ENCODE measurements at places on chromosomes 1 and 21.

DNA sequence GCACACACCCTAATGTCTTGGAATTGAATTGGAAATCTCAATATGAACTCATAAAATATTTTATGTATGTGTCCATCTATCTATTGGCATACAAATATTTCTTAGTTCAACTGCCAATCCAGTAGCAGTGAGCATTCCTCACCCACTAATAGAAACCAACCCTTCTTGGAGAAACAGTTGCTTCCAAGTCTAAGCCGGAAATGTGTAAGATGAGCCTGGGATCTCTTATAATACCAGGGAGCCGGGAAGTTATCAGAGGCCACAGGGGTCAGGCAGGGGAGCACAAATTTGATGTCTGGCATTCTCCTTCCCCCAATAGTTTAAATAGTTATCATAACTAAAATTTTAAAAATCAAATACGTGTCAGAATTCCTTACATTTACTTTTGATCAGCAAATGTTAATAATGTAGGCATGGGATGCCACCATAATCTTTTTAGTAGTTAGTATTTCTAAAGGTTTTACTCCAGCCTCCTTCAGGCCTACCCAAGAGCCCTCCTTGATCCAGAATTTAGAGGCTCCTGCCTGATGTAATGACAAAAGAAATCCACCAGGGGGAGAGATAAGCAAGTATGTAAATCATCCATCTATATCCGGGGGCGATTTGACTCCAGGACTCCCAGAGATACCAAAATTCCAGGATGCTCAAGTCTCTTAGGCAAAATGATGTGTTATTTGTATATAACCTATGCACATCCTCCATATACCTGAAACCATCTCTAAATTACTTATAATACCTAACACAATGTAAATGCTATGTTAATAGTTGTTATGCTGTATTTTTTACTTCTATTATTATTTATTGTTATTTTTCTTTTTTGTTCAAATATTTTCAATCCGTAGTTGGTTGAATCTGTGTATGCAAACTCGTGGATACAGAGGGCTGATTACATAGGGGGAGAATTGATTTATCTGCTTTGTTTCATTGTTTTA is 218.7 kb upstream of the COA6 start:
- DNase-seq, result no peak

GRCh38 chr1:19973616-19974015 is 5.8 kb downstream of the PLA2G2A start:
- no peak for DNase-seq

DNA sequence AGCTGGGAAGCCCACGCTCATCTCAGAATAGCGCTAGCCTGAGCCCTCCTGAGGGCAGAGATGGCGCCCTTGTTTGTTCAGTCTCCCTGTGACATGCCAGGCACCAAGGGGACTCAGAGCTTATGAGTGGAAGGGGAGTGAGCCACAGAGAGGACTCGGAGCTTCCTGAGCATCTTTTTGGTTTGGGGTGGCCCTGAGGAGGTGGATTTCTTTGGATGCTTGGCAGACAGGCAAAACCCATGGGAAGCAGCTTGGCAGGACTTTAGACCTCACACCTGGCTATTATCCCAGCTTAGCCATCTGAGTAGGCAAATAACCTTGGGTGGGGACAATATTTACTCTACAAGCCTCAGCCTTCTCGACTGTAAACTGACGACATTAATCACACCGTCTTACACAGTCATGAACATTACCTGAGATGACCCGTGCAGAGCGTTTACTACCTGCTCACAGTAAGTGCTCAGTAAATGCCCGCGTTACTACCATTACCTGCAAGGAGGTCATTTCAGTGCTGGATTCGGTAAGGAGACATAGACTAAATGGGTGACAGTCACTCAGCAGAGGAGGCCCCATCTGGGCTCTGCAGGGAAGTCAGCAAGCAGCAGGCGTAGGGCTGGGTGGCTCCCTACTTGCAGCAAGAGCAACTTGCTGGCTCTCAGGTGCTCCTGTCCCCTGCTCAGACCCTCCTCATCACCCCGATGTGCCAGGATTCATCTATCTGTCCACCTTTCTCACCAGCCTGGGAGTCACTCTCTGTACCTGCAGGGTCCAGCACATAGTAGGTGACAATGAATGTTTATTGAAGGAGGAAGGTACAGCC is 54.9 kb downstream of the KLHDC7A start:
- DNase-seq, result no peak

- DNase-seq, result no peak
These were observed 307.9 kb downstream of the SMYD3 start for GRCh38 chr1:246199086-246199645.

DNA sequence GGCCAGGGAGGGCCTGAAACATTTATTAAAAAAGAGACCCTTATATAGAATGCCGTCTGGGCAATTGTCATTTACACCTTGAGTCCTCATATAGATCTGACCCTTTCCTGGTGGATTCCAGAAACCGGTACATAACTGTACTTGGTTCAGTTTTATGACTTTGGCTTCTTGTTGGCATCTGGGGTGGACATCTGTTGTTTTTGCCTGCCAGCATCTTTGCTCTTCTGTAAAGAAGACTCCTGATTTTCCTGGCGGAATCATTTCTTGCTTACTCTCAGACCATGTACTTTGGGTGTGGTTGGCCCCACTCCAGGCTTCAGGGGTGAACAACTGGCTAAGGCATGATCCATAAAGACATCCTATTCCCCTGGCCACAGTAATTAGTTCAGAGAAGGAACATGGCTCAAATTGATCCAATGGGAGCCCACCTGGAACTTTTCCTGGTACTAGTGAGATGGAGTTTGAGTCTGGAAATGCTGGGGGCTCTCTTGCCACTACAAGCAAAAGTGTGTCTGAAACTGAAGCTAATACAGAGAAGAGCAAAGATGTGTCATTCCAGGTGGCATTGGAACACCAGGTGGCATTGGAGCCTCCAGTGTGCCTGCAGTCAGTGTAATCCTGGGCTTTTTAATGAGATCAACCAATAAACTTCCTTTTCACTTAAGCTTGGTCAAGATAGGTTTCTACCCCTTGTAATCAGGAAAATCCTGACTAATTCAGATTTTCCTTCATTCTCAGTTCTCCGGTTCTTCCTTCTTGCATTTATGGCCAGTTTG is 332.5 kb upstream of the CAMK1G start:
- DNase-seq, result no peak

DNA sequence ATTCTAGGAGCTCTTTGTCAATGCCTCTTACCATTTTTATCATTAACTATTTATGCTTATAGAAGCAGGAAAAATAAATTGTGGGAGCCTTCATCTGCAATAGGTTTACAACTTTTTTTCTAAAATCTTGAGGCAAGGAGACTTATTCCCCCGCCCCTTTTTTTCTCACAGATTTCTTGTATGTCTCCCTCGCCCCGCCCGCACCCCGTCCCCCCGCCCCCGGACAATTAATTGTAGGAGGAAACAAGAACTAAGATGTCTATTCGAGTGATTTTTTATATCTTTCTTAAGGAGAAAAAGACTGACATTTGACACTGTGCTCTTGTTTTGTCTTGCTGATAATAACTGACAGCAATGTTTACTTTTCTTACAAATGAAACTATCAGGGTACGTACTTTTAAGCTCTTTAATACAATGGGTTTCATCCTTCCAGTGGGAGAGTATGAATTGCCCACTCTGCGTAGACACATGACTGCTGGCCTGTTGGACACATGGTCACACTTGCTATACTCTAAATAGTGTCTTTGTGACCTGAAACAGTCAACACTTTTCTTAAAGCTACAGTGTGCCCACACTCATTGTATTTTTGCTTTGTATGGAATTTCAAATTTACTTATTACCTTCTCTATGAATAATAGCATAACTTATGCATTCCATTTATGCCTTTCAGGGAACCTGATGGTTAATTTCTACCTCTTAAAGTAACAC is 1.5 kb upstream of the IVNS1ABP start:
- DNase-seq, result no peak

GRCh38 chr1:184393962-184394361 is 7.1 kb downstream of the C1orf21 start:
- DNase-seq, result no peak

DNA sequence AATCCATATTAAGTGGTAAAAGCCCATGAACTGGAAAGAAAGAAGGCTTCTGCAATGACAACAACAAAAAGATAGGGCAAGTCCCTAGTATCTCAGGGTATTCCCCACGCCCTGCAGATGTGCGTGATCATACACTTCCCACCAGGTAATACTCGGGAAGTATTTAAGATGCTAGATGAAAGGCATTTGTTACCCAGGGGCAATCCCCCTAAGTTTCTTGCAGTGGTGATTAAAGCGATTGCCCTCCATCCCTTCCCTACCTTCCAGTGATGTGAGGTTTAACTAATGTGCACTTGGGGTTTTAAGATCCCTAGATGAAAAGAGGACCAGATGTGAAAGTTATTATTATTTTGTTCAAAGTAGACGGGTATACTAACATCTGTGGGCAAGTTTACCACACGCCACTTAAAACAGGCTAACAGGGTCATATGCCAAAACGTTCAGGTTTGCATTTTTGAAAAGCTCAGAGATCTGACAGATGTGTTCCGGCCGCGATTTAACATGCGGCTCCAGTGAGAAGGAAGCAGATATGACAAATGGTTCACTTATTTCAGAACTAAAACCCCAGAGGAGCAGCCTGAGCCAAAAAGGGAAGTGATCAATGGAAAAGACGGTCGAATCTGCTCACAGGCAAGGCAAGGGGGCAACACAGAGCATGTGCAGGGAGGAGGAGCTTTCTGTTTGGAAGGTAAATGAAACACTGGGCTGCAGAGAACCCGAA is 17.4 kb downstream of the TIAM1 start:
- no peak for DNase-seq

DNA sequence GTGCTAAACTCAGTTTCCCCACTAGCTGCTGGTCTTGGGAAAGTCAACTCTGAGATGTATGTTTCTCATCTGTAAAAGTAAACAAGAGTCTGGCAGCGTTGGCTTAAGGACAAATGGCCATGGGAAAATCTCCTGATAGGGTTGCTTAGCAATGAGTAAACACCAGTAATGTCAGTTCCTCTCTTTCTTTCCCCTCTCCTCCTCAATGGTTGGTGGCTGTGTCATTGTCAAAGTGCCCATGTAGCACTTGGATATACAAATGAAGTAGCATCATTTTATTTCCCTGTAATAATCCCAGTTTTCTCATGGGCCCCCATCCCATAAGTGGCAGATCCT is 2.2 kb upstream of the FYB2 start:
- DNase-seq, result no peak

DNA sequence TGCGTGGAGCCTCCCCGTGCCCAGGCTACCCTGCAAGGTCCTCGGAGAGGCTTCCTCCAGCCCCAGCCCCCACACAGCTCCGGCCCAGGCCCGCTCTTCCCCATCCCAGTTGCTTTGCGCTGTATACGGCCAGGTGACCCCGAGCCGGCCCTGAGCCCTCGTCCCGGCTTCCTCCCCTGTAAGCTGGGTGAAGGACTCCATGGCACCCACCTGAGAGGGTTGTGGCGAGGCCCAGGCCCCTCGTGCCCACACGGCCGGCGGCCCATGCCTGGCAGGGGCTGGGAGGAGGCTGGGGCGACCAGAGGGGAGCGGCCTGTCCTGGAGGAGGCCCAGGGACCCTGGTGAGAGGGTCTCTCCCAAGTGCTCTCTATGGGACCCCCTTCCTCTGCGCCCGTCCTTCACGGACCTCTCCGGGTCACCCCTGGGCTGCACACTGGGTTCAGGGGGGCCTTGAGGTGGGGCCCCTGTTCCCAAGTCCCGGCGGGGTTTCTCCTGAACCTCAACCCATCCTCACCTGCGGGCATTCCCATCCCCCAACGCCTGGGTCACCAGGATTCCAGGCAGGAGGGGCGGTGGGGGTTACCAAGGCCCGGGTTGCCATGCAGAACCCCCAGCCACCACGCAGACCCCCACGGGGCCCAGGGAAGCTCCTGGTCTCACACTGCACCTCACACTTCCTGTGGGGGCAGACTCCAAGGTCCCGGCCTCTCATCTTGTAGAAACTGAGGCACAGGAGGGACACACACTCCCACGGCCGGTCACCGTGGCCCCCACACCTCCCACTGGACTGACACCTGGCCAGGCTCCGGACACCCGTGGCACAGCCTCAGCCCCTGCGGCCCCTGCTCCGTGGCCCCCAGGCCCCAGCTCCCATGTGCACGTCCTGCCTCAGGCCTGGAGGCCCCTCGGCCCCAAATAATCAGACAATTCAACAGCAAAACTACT is 25.2 kb downstream of the COL6A1 start:
- DNase-seq, result no peak

DNA sequence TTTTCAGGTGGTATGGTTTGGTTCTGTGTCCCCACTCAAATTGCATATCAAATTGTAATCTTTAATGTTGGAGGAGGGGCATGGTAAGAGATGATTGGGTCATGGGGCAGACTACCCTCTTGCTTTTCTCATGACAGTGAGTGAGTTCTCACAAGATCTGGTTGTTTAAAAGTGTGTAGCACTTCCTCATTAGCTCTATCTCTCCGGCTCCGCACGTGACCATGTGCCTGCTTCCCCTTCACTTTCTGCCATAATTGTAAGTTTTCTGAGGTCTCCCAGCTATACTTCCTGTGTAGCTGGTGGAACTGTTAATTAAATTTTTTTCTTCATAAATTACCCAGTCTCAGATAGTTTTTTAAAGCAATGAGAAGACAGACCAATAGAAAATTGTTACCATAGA is 843.2 kb downstream of the AMY1C start:
- no peak for DNase-seq

DNA sequence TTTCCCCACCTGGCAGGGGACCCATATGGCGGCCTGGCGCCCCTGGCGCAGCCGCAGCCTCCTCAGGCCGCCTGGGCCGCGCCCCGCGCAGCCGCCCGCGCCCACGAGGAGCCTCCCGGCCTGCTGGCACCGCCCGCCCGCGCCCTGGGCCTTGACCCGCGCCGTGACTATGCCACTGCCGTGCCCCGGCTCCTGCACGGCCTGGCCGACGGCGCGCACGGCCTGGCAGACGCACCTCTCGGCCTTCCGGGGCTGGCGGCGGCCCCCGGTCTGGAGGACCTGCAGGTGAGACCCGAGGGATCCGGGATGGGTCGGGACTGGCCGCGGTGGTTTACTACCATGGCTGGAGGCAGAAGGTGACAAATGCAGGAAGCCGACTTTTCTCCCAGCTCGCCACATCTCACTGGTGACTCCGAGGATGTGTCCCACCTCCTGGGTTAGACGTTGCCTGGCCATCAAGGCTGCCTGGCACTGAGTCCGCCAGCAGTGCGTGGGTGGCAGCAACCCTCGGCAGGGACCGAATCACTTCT is 1.1 kb downstream of the TFAP2E start:
- no peak for DNase-seq

GRCh38 chr1:44405798-44406736 is 1.0 kb downstream of the RNF220 start:
- DNase-seq, result no peak

GRCh38 chr1:34688006-34688741 is 66.7 kb upstream of the GJB5 start:
- DNase-seq, result no peak

DNA sequence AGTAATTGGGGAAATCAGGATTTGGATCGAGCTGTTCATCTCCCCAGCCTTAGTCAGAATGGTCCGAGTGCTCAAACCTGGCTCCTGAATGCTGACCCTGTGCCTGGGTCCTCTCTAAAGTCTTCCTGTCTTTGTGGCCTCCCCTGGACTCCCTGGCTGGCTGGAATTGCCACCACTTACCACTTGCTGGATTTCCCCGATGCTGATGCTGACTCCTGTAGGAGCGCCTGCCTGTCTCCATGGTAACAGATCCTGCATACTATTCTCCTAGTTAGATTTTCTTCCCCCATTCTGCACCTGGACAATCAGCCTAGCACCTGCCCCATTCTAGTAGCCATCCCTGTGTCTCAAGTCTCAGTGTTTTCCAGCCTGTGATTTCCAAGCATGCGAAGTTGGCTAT is 382.2 kb upstream of the ESRRG start:
- no peak for DNase-seq
